ENCODE measurements at places on chromosomes 4 and X. TPM values are rescaled to one million over a fixed set of nuclear protein-coding genes. Genes with fewer than 3 reads are reported as not detected.

Gene DCAF12L2
- total RNA-seq: not detected

Gene ALPK1
- total RNA-seq: 19.7 TPM

Gene CT55
- total RNA-seq: not detected

Gene SERTM2
- not detected for total RNA-seq

Gene SLIT2
- 9.3 TPM for total RNA-seq
